CD4-positive, CD25-positive, alpha-beta regulatory T cell (primary cell): ENCODE measurements at places on chromosomes 4 and X. TPM values are rescaled to one million over a fixed set of nuclear protein-coding genes. Genes with fewer than 3 reads are reported as not detected.

Gene IL3RA
- not detected for polyA plus RNA-seq

GRCh38 chr4:173264245-173264644 is 69.9 kb downstream of the HMGB2 start:
- H3K27ac ChIP-seq, result no peak overlapping the region
- peaks cover 12% of the 10 kb centered on the region for H3K4me1 ChIP-seq
- H3K27me3 ChIP-seq, result no peaks in the 10 kb centered on the region
- no peak overlapping the region for H3K4me3 ChIP-seq

DNA sequence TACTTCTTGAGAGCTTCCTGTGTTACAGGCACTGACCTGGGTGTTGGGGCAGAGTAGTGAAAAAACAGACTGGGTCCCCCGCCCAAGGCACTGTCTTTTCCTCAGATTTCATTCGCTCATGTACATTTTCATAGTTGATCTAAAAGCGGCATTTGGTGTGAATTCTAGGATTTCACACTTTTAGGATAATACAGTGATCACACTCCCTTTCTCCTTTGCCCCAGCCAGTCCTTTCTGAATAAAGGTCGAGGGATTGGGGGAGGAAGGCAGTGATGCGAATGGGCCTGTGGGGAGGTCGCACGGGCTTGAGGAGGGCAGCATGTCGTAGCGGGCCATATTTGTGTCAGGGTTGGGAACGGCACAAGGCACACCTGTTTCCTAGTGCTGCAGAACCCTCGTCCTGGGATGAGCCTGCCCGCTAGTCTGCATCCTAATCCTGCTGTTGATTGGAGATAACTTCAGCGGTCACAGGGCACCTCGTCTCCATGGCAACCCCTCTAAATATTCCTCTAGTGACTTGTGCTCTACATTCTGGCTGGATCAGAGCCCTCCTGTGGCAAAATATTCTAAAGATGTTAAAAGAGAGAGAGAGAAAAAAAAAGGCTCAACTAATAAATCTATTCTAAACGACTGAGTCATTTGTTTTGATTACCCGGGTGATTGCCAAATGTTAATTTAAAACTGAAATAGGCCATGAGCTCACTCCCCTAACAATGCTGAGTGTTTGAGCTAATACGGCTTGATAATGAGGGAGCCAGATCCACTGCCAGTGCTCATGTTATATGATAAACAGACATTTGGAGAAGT is 21.8 kb downstream of the FHL1 start:
- H3K36me3 ChIP-seq, result no peaks in the 10 kb centered on the region
- H3K4me1 ChIP-seq, result no peaks in the 10 kb centered on the region
- DNase-seq, result no peak
- H3K4me3 ChIP-seq, result no peak overlapping the region

- no peaks in the 10 kb centered on the region for H3K27me3 ChIP-seq
- H3K4me3 ChIP-seq, result no peak overlapping the region
- no peak overlapping the region for H3K27ac ChIP-seq
- DNase-seq, result no peak
- H3K4me1 ChIP-seq, result no peaks in the 10 kb centered on the region
These were observed 206.3 kb downstream of the ARHGAP24 start for GRCh38 chr4:85681221-85681657.

- no peak overlapping the region for H3K4me3 ChIP-seq
- H3K36me3 ChIP-seq, result no peaks in the 10 kb centered on the region
- no peak overlapping the region for H3K27ac ChIP-seq
- no peaks in the 10 kb centered on the region for H3K27me3 ChIP-seq
These were observed 444.3 kb upstream of the GRIA3 start for GRCh38 chrX:122739770-122740169.

- H3K36me3 ChIP-seq, result no peaks in the 10 kb centered on the region
- no peak overlapping the region for H3K4me3 ChIP-seq
- no peaks in the 10 kb centered on the region for H3K4me1 ChIP-seq
- no peak for DNase-seq
These were observed 158.3 kb upstream of the AADAT start for GRCh38 chr4:170248029-170248428.
